Peyer's patch (tissue), 4 donors: ENCODE measurements at places on chromosomes 2 and 18. TPM values are rescaled to one million over a fixed set of nuclear protein-coding genes. Genes with fewer than 3 reads are reported as not detected.

GRCh38 chr18:63981719-63982118 is 11.8 kb downstream of the SERPINB8 start:
- H3K4me3 ChIP-seq, result no peak overlapping the region
- no peaks in the 10 kb centered on the region for H3K27me3 ChIP-seq
- no peak overlapping the region for H3K27ac ChIP-seq
- no peaks in the 10 kb centered on the region for H3K4me1 ChIP-seq
- no peak for DNase-seq

GRCh38 chr18:37535968-37536367 is 29.6 kb downstream of the CELF4 start:
- no peaks in the 10 kb centered on the region for H3K27me3 ChIP-seq
- no peak for DNase-seq
- H3K36me3 ChIP-seq, result no peaks in the 10 kb centered on the region

DNA sequence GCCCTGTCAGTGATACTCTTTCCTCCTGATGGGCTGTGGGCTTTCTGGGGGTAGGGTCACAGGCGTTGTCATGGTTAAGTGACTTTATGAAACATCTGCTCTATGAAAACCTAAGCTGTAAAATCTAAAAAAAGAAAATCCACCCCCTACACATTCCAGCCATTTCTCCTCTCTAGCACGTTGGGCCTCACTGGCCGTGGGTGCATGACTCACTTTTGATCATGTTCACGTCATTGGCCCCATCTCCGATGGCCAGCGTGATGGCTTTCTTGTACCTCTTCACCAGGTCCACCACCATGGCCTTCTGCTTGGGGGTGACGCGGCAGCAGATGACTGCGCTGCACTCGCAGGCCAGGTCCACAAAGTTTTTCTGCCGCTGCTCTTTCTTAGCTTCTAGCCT is 39.3 kb upstream of the NARS1 start:
- no peaks in the 10 kb centered on the region for H3K4me1 ChIP-seq
- H3K27me3 ChIP-seq, result no peaks in the 10 kb centered on the region
- no peak overlapping the region for H3K4me3 ChIP-seq
- peaks cover 65% of the 10 kb centered on the region for H3K36me3 ChIP-seq
- no peak for DNase-seq

SERPINB4 gene
- total RNA-seq, result not detected

CXCR1 gene
- total RNA-seq, result not detected

GRP gene
- not detected for total RNA-seq

PDE1A gene
- 2.8 TPM for total RNA-seq

ABCG5 gene
- 3.5 TPM for total RNA-seq

KCNIP3 gene
- total RNA-seq, result 8.7 TPM
